ENCODE measurements at places on chromosomes 6 and 20.
A peak's percentile ranks its signal among the peaks of the same experiment; 100 is the strongest.

- no peak for DNase-seq
- H3K4me3 ChIP-seq: no peak overlapping the region
- no peaks in the 10 kb centered on the region for H3K4me1 ChIP-seq
- no peaks in the 10 kb centered on the region for H3K36me3 ChIP-seq
- H3K27ac ChIP-seq: no peak overlapping the region
Observed at GRCh38 chr6:130744576-130745366, 82.4 kb upstream of the SMLR1 start.

DNA sequence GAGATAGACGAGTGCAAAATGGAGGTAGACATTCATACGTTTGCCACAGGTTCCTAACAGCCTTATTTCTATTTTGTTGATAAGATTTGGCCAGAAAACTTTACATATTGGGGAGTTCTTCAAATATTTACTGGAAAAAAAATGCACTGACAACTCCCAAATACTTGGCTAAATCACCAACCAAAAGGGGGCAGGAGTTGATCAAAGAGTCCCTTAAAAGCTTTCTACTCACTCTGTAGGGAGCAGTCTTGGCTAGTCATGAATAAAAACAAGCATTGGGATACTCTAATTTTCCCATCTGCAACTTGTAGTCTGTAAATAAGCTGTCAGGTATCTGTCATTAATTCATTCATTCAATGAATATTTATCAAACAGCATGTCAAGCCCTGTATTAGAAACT, 18.4 kb downstream of the TENT5A start:
- H3K27me3 ChIP-seq: no peaks in the 10 kb centered on the region
- H3K36me3 ChIP-seq: no peaks in the 10 kb centered on the region
- H3K4me3 ChIP-seq: no peak overlapping the region
- H3K4me1 ChIP-seq: no peaks in the 10 kb centered on the region

- H3K27ac ChIP-seq: peak overlapping the region; percentile 2
- H3K27me3 ChIP-seq: peaks cover 78% of the 10 kb centered on the region
- no peak overlapping the region for H3K4me3 ChIP-seq
- no peak for DNase-seq
Observed at GRCh38 chr6:166253778-166254204, 54.4 kb downstream of the PRR18 start.

DNA sequence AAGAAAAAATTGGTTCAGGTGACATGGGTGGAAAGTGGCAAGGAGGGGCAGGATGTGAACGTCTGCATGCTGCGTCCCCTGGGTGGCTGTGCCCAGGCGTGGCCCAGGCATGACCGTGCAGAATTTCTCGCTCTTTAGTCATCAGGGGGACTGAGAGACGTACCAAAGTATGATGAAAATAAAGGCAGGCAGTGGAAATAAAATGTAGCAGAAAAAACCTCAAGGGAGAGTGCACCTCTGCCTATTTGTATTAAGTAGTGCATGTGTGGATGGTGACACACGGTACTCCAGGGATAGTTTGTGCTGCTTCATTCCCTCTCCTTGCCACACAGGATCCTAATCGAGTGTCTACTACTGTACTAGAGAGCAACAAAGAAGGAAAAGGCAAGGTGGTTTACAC, 81.1 kb downstream of the ATP9A start:
- H3K36me3 ChIP-seq: no peaks in the 10 kb centered on the region
- H3K4me1 ChIP-seq: no peaks in the 10 kb centered on the region
- no peak overlapping the region for H3K27ac ChIP-seq
- no peak overlapping the region for H3K4me3 ChIP-seq

DNA sequence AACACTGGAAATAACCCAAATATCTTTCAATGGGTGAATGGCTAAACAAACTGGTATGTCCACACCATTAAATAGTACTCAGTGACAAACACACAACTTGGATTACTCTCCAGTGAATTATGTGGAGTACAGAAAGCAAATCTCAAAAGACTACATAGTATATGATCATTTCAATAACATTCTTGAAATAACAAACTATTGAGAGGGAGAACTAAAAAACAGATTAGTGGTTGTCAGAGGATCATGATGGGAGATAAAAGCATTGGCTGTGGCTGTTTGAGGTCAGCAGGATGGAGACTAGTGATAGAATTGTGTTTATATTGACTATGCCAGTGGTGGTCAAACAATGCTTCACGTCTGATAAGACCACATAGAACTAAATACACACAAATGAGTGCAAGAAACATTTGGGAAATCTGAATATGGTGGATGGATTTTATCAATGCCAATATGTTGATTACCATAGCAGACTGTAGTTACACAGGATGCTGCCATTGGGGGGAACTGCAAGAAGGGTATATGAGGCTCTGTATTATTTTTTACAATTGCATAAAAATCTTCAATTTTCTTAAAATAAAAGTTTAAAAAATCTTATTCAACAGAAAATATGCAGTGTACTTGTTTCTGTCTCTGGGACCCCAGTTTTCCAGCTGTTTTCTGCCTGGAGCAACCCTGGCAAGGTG, 242.0 kb downstream of the TBXT start:
- DNase-seq: no peak
- H3K36me3 ChIP-seq: no peaks in the 10 kb centered on the region
- H3K27ac ChIP-seq: no peak overlapping the region
- no peaks in the 10 kb centered on the region for H3K4me1 ChIP-seq
- H3K4me3 ChIP-seq: no peak overlapping the region
- H3K27me3 ChIP-seq: no peaks in the 10 kb centered on the region
